Smooth muscle cell of the pulmonary artery (primary cell): ENCODE measurements at places on chromosomes 5 and 9. TPM values are rescaled to one million over a fixed set of nuclear protein-coding genes. Genes with fewer than 3 reads are reported as not detected.

FGFR4 gene
- total RNA-seq, result 0.33 and 0.65 TPM in 2 replicates

NUTM2F gene
- total RNA-seq, result not detected in 2 replicates

OR1J2 gene
- 0.50 TPM in 1 of 2 replicates, not detected in the other for total RNA-seq

CATSPER3 gene
- 0.10 and 0.13 TPM in 2 replicates for total RNA-seq

C5orf15 gene
- 74.2 and 84.6 TPM in 2 replicates for total RNA-seq

IFNB1 gene
- not detected in 2 replicates for total RNA-seq

LRRC19 gene
- total RNA-seq, result not detected in 2 replicates

PCDHGA3 gene
- 0.79 and 3.0 TPM in 2 replicates for total RNA-seq

HAPLN1 gene
- 31.9 and 144 TPM in 2 replicates for total RNA-seq

CCDC171 gene
- 2.2 and 2.4 TPM in 2 replicates for total RNA-seq

ZNF608 gene
- total RNA-seq, result 7.7 and 10.1 TPM in 2 replicates

GABBR2 gene
- 0.46 TPM in 1 of 2 replicates, not detected in the other for total RNA-seq

OBP2B gene
- total RNA-seq, result not detected in 2 replicates

ACSL6 gene
- total RNA-seq, result 0.17 TPM in 1 of 2 replicates, not detected in the other

NIPAL4 gene
- 0.07 TPM in 2 replicates for total RNA-seq

SLC4A9 gene
- 0.07 TPM in 1 of 2 replicates, not detected in the other for total RNA-seq

CENPH gene
- 3.2 and 8.1 TPM in 2 replicates for total RNA-seq

FOXD4L4 gene
- 0.17 and 0.20 TPM in 2 replicates for total RNA-seq

CREB3 gene
- 62.6 and 72.7 TPM in 2 replicates for total RNA-seq

GADD45G gene
- 0.20 and 0.36 TPM in 2 replicates for total RNA-seq

BSPRY gene
- total RNA-seq, result 0.07 TPM in 1 of 2 replicates, not detected in the other

SPINK7 gene
- not detected in 2 replicates for total RNA-seq

CCNO gene
- total RNA-seq, result 0.13 and 1.1 TPM in 2 replicates

AP3B1 gene
- total RNA-seq, result 45.3 and 53.1 TPM in 2 replicates

ZSWIM6 gene
- 13.7 and 14.3 TPM in 2 replicates for total RNA-seq

NFIB gene
- 39.1 and 79.4 TPM in 2 replicates for total RNA-seq

DRD1 gene
- total RNA-seq, result 0.33 and 1.2 TPM in 2 replicates

LRRC26 gene
- not detected in 2 replicates for total RNA-seq
